ENCODE measurements at places on chromosomes 7 and 10.

GRCh38 chr10:113261161-113261560, 291.7 kb upstream of the HABP2 start:
- DNase-seq = no peak

- DNase-seq = no peak
Observed at GRCh38 chr7:32037650-32038198, 32.5 kb downstream of the PDE1C start.

GRCh38 chr7:93981480-93981874, 22.7 kb downstream of the BET1 start:
- no peak for DNase-seq

- DNase-seq = no peak
Observed at GRCh38 chr10:80642661-80643060, 105.0 kb downstream of the SH2D4B start.
